Stimulated activated CD4-positive, alpha-beta T cell treated with anti-CD3 and anti-CD28 coated beads, Interleukin-1b, Interleukin-23, amount 100 ng/mL, for 1 hour (primary cell): ENCODE measurements at places on chromosomes 3 and 15.

DNA sequence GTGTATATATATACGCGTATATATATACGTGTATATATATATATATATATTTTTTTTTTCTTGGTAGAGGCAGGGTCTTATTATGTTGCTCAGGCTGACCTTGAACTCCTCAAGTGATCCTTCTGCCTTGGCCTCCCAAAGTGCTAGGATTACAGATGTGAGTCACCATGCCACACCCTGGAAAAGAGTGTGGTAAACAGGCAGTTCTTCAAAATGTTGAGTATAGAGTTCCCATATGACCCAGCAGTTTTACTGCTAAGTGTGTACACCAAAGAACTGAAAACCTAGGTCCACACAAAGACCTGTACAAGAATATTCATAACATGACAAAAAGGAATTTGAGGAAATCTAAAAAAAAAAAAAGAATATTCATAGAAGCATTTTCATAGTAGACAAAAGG, 71.8 kb upstream of the GCNT3 start:
- DNase-seq: no peak

- no peak for DNase-seq
These were observed 194.3 kb downstream of the NR2F2 start for GRCh38 chr15:96524676-96525417.

- no peak for DNase-seq
These were observed 873.1 kb downstream of the NSUN3 start for GRCh38 chr3:94935738-94936580.

GRCh38 chr15:76342058-76342381, 5.4 kb downstream of the ISL2 start:
- no peak for DNase-seq

DNA sequence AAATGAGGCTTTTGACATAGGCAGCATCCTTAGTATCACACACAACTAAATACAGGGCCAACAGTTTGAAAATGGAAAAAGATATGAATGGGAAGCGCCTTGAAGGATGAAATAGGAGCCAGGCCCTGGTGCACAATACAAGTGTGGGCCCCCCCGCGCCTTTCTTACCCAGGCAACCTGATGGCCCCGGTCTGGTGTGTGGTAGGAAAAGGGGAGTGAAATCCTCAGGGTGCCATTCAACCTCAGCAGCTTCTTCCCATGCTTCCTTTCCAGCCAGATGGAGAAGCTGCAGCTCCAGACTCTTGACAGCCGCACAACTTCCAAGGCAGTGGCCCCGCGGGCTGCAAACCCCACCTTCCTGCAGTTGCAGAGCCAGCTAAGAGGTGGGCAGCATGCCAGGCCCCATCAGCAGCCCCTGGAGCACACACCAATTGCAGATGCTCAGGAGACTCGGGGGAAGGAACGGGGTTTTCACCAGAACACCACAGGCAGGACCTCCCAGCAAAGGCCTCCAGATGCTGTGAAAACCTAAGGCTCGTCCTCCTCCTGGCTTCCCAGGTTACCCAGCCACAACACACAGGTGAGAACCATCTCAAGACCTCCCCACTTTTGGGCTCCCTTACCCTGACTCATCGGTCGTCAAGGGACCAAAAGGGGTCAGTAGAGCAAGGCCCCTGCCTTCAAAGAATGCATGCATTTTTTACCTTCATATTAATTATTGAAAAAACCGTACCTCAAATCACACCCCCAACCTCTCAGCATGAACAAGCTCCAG, 101.6 kb downstream of the CPN2 start:
- DNase-seq: no peak

DNA sequence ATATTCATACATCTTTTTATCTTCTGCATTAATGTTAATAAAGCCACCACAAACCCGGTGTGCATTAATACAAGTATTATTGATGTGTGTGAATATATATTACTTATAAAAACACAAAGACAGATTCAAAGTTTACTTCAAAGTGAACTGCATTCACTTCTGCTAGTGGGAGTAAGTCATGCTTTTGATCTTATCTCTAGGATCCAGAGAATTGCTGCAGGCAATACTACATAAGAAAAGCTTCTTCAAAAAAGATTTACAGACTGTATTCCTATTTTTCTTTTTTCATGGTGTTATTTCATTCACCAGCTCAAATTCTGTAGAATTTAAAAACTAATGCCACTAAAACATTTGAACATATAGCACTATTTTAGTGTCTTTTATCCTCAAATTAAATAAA, 87.5 kb upstream of the CBLB start:
- DNase-seq: no peak

DNA sequence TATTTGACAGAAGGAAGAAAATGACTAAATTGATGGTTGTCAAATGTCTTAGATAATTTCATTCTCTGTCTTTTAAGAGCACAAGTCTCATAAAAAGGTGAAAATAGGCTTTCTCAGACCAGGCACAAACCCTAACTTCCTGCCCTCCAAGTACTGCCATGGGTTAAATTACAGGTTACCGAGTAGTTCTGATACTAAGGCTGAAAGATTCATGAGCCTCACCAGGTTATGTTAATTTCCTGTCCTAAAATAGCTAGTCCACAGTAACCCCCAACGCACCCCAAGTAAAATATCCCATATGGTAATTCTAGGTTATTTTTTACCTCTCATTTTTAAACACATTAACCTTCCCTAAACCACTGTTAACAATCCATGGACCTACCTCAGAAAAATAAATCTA, 42.0 kb downstream of the GSK3B start:
- no peak for DNase-seq

DNA sequence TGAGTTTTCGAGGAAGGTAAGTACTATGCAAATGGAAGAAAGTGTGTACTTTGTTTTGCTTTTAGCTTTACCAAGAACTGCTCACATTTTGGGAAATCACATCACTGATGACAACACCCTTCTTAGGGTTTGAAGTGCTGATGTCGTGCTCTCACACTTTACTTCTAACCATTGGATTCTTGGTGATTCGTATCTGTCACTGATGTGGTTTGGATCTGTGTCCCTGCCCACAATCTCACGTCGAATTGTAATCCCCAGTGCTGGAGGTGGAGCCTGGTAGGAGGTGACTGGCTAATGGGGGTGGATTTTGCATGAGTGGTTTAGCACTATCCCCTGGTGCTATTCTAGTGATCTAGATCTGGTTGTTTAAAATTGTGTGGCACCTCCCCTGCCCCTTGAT, 75.4 kb upstream of the RGMA start:
- DNase-seq: no peak
